ENCODE measurements at places on chromosomes 12 and 14.

GRCh38 chr14:100389497-100390104 is 66.5 kb downstream of the SLC25A47 start:
- DNase-seq: no peak

- DNase-seq: no peak
These were observed 10.6 kb downstream of the CCDC88C start for GRCh38 chr14:91406982-91407381.

- peak; percentile 90 for DNase-seq
These were observed 9.4 kb upstream of the CCDC175 start for GRCh38 chr14:59585891-59586554.

GRCh38 chr14:102731871-102732800 is 45.1 kb upstream of the TRAF3 start:
- no peak for DNase-seq

- no peak for DNase-seq
These were observed 44.5 kb downstream of the SLC38A1 start for GRCh38 chr12:46224386-46224785.

GRCh38 chr12:81257947-81258551 is 180.2 kb downstream of the ACSS3 start:
- peak; percentile 54 for DNase-seq

DNA sequence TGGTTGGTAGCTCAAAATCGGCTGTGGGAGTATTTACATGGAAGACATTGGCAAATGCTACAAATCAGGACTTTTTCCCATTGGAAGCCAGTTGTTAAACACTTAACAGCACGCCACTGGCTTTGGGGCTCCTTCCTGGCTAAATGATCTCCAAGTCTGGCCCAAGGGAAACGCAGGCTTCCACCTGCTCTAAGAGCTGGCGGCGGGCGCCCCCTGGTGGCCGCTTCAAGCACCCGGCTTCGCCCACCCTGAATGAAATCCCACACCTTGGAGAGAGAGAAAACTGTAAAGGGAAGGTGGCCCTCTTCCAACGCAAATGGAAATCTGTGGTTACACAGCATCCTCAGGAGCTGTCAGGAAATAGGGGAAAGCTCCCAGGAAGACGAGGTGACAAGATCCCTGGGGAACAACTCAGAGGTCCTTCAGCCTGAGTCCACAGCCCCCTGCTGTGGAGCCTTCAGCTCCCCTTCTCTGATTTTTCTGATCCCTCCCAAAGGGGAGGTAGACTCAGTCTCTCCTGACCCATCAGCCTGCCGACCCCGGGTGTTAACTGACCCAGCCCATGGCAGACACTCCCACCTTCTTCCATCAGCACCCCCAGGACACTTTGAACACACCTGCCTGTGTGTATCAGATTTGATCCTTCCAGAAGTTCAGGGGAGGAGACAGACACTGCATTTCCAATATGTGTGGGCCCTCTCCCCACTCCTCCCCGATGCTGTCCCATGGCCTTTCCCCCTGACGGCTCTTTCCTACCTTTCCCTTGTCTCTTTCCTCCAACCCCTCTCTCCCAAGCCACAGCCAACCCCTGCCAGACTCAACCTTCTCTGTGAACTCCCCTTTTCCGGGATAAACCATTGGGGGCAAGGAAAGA is 15.4 kb downstream of the SELPLG start:
- peak; percentile 90 for DNase-seq

DNA sequence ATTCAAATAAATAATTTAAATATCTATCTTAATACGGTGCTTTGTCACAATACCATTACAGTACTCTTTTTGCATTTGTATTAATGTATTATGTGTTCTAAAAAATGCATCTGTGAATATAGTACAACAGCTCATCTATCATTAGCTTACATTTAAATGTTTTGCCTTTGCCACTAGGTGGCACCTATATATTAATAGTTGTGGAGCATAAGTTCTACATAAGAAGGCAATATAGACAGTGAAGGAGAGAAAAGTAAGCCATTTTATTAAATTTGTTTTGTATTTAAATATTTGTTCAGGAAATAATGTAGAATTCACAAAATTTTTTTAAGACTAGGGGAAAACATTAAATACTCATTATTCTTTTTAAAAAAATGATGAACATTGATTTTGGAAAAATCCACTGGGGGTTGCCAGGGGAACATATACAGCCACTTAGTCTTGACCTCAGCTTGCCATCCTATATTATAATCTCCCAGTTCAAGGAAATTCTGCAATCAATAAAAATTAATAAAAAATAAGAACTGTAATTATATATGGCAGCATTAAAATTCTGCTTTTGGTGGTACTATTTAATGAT is 9.8 kb downstream of the CCER1 start:
- peak; percentile 54 for DNase-seq

DNA sequence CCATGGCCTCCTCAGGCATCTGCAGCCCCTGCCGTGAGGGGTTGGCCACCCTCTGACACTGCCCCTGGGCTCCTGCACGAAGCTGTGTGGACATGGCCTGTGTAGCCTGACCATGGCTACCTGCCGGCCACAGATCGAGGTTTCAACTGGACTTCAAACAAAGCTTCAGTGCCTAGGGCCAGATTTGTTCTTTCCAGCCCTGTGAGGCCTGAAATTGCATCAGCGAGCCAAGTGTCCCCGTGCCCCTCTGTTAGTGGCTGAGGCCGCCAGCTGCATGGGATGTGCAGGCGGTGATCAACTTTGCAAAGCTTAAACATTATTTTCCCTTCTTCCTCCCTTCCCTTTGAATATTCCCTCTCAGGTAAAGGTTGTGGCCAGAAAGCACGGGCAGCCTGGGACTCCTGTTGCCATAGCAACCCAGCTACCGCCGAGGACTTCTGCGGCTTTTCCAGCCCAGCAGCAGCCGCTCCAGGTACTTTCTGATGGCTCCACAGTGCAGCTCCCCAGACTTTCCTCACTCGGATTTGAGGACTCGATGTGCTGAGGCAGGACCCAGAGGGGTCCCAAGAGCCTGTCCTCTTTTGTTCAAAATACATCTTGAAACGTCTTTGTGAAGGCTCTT is 35.8 kb downstream of the DDX51 start:
- no peak for DNase-seq
